Stimulated activated CD8-positive, alpha-beta memory T cell treated with anti-CD3 and anti-CD28 coated beads, Interleukin-4, amount 100 ng/mL, for 1 hour (primary cell): ENCODE measurements at places on chromosomes 16 and 17.

GRCh38 chr17:42180411-42180921, 476 bp downstream of the KCNH4 start:
- DNase-seq, result no peak

- DNase-seq, result no peak
Observed at GRCh38 chr17:52106638-52107261, 51.8 kb downstream of the CA10 start.

DNA sequence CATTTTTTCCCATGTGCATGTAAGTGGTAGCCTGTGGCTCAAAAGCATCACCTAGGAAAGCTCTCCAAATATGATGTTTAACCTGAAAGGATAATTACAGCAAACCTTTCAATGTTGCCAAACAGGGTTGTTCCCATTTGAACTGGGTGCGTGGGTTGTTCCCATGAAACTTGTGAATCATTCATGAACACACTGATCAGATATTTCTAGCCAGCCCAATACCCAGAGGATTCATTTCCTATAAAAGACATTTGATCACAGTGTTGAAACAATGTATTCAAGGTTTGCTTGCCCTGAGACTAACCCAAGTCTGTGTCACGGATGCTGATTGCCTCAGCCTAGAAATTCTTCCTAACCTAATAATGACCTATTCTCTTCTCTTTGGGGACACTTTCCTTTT, 12.9 kb downstream of the KRT39 start:
- DNase-seq, result no peak

DNA sequence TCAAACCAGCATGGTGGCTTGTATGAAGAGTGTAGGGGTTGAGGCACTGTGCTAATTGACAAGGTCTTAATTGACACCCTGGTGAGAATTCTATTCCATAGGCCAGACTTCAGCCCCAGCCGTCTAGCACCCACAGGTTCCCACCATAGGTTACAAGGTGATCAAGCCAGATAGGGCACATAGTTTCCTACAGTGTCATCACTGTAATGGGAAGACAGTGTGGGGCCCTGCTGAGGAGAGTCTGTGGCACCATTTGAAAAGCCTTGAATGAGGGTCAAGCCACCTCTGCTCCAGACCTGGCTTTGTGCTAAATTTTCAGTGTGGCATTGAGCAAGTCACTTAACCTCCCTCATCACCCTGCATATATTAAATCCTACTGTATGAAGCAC, 36.2 kb downstream of the YPEL2 start:
- no peak for DNase-seq

DNA sequence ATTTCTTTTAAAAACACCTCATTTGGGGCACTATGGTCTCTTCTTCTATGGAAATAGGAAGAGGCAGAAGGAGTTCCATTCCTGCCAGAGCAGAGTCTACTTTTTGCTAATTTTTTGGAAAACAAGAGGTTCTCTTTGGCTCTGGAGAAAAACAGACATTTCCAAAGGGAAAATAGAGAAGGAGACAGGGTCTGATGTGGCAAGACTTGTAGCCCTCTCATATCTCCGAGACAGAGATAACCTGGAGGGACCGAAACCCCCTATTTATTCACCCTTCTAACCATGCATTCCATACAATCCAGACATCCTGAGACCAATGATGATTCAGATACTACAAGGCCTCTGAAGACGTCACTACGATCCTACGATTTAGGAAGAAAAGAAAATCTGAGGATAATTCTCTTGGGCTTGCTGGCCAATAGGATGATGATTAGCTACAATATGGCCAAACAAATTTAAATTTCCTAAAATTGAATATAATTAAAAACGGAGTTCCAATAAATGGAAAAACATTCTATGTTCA, 70.2 kb downstream of the HIC1 start:
- no peak for DNase-seq

DNA sequence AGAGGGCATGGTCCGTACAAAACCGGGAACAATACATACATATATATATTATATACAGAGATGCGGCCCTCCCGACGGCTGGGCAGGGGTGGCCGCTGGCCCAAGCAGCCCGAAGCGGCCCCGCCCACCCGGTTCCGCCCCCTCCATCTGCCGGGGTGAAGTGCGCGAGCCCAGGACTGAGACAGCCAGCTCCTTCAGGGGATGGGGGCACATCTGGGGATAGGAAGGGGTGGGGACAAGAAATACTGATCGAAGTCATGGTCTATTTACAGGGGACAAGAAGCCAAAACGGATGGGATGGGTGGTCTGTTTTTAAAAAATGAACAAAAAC, 3.8 kb upstream of the SAMD14 start:
- DNase-seq, result no peak

DNA sequence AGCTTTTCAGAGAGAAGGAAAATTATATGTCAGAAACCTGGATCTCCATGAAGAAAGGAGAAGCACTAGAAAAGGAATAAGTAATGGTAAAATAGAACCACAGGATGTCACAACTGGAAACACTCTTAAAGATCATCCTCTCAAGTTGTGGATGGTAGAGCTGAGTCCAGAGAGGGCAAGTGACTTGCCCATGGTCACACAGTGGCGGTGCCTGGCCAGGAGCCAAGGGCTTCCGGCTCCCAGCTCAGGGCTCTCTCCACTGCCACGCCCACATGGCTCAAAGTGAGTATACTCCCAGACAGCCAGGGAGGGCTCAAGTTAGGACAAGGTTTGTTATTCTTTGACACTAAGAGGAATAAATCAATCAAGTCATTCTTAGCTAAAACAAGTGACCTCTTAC, 159.8 kb downstream of the COPRS start:
- no peak for DNase-seq

DNA sequence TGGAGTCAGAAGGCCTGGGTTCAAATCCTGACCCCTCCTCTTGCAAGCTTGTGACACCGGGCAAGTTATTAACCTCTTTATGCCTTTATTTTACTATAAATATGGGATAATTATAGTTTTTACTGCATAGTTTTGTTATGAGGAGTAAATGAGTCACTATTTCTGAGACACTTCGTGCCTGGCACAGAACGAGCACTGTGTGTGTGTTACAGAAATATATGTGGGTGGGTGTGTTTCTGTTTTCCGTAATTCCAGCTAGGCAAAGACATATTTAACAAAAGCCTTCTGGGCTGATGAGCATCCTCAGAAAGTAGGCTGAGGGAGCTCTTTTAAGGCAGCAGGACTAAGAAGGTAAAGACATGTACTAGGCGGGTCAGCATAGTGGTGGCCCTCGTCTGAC, 417.9 kb downstream of the MAF start:
- no peak for DNase-seq

DNA sequence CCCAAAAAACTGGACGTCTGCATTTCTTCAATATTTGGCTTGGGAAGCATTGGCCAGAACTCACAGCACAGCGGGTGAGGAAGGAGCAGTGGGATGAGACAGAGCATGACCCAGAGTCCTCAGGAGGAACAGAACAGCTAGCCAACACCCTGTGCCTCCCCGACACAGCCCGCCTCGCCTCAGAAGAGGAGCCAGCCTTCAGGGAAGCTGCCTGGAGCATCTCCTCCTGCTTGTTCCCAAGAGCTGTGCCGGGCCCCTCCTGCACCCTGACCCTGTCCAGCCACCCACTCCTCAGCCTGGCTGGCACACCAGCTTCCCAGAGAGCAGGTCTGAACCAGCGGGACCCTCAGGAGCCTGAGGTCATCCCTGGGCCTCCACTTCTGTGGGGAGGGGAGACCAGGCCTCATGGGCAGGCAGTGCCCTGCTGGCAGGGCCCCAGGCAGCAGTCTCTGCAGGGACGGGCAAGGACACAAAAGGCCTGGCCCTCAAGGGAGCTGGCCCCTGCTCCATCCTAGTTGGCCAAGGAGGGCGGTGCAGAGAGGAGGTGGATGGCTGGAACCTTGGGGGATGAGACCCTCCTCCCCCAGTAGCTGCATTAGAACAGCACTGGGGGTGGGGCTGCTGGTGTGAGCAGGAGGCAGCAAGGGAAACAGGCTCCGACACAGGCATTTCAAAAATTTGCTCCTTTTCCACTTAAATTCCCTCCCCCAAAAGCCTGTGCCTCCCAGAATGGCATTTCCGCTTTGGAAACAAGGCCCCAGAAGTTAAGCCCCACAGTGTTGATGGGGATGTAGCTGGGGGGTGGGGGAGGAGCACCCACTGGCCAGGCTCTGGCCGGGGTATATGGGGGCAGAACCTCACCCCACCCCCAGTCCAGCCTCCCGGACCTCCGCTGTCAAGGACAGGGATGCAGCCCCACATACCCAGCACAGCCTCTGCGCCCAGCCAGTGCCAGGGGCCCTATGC, 1.8 kb upstream of the BCAR1 start:
- no peak for DNase-seq

DNA sequence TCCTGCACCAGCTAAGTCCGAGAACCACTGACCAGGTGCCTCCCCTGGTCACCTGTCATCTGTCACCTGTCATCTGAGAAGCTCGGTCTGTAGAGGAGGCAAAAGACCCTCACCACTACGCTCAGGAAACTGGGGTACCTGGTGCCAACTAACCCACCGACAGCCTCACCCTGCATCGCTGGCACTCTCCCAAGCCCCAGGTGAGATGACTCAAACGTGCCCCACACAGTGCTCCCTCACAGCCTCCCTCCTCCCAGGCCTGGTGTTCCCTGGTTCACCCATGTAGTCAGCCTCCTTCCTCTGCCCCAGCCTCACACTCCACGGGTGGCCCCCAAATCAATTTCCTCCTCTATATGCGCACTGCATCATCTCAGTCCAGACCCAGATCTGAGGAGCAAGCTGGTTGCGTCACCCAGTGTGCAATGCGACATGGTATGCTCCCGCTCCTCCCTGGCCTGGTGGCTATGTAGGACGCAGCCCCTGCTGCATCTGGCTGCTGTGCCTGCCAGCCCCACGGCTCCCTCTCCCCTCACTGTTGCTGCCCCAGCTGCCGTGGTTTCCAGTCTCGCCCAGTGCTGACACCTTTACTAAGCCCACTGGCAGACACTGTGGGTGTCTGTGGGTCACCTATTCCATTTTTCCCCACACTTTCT, 68.3 kb downstream of the GTF3C1 start:
- DNase-seq, result no peak

GRCh38 chr17:77345260-77345910, 204.6 kb downstream of the SEC14L1 start:
- DNase-seq, result no peak

DNA sequence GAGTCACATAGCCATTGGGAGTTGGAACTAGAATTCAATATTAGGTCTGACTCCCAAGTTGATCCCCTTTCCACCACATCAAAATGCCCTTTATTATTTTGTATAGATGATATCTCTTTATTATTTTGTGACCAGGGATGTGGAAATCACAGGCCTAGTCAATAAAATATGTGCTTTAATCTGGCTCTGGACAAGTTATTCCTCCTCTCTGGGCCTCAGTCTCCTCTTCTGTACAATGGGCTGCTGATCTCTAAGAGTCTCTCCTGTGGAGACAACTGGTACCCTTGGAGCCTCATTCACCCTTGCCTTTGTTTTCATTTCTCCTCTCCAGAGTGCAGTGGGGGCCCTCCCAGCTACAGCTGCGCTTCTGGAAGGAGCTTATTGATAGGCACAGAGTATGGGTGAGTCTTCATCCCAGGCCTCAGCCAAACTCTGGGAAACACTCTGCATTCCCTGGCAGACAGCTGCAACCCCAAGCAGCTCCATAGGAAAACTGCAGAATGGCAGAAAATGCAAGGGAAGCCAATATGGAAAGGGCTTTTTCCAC, 4.3 kb upstream of the ABAT start:
- DNase-seq, result no peak

DNA sequence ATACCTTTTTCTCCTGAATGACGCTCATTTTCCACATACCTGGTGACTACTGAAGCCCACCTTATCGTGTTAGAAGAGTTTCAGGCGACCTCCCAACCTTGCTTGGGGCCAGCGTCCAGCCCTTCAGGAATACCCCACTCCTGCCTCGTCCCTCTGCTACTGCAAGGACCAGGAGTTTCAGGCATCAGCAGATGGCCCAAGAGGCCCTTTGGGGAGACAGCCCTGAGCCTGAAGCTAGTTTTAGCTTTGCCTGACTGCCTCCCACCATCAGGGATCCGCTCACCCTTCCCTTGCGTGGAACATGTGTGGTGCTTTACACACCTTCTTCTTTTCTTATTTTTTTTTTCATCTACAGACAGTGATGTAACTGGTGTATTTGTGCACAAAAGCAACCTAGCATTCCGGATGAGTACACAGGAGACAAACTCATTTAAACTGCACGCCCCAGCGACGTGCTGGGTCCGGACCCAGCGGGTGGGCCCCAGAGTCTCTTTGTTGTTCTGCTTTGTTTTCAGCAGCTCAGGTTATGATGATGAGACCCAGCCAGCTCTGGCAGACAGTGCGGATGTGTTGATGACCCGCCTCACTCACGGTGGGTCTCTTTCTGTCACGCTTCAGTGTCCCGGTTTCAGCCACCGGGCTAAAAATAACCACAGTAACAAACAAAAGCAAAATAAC, 242.4 kb downstream of the C16orf95 start:
- no peak for DNase-seq

DNA sequence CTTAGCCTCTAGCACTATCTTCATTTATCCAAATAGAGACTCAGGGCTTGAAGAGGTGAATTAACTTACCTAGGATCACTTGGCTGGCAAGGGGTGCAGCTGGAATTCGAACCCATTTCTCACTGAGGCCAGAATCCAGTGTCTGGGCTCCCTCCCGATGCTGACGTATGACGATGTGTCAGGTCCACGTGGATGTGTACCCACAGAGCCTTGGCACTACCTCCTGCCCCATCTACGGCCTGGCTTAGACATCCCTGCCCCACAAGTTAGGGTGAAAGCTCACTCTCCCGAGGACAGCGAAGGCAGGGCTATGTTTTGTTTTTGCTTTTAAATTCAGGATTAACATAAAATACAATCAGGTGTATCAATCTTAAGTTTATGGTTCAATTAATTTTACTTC, 332.3 kb downstream of the CPPED1 start:
- DNase-seq, result no peak

- no peak for DNase-seq
Observed at GRCh38 chr16:56470232-56470631, 18.9 kb downstream of the OGFOD1 start.

- no peak for DNase-seq
Observed at GRCh38 chr16:31441956-31442355, 633 bp downstream of the ZNF843 start.

- no peak for DNase-seq
Observed at GRCh38 chr17:31448467-31449077, 57.1 kb downstream of the RAB11FIP4 start.

DNA sequence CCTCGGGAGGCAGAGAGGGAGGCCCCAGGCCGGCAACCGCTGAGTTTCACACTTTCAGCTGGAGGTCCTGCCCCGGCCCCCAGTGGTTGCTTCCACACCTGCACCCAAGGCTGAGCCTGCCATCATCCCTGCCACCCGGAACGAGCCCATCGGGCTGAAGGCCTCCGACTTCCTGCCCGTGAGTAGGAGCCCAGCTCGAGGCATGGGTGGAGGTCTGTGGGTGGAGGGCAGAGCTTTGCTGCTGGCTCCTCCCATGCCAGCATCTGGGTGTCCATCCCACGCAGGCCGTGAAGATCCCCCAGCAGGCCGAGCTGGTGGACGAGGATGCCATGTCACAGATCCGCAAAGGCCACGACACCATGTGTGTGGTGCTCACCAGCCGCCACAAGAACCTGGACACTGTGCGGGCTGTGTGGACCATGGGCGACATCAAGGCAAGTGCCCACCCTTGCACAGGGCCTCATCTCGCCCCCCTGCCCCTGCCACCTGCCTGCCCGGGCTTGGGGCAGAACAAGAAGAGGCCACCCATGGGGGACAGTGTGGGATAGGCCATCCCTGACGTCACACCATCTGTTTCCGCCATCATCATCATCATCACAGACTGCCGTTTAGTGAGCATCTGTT, 19.6 kb downstream of the KATNB1 start:
- DNase-seq, result no peak
